ENCODE measurements at places on chromosomes 16 and 17.

DNA sequence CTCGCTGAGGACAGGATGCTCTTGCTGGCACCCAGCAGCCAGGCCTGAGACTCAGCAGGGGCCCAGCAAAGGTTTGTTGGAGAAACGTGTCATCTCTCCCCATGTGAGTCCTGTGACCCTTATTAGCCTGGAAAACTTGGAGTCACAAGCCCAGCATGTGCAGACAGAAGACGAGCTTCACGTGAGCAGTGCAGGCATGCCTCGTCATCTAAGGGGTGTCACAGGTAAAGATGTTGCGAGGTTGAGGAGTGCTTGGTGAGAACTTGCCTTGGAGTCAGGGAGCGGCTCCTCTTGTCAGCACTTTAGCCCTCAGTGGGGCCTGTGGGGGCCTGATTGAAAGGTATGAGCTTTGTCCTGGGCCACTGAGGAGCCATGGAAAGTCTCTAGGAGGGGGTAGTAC, 2.1 kb upstream of the CTRL start:
- no peak for DNase-seq
- H3K4me3 ChIP-seq, result peak overlapping the region; percentile 100
- H3K27ac ChIP-seq, result peak overlapping the region; percentile 100
- H3K36me3 ChIP-seq, result peaks cover 46% of the 10 kb centered on the region
- peaks cover 3% of the 10 kb centered on the region for H3K27me3 ChIP-seq

GRCh38 chr17:55822028-55822427, 71.2 kb downstream of the PCTP start:
- H3K4me3 ChIP-seq, result no peak overlapping the region
- DNase-seq, result no peak
- H3K27me3 ChIP-seq, result peaks cover 14% of the 10 kb centered on the region
- peaks cover 3% of the 10 kb centered on the region for H3K4me1 ChIP-seq
- peaks cover 1% of the 10 kb centered on the region for H3K36me3 ChIP-seq

GRCh38 chr17:42706732-42707131, 24.4 kb downstream of the CNTNAP1 start:
- no peak overlapping the region for H3K4me3 ChIP-seq
- no peak for DNase-seq
- peaks cover 33% of the 10 kb centered on the region for H3K4me1 ChIP-seq

DNA sequence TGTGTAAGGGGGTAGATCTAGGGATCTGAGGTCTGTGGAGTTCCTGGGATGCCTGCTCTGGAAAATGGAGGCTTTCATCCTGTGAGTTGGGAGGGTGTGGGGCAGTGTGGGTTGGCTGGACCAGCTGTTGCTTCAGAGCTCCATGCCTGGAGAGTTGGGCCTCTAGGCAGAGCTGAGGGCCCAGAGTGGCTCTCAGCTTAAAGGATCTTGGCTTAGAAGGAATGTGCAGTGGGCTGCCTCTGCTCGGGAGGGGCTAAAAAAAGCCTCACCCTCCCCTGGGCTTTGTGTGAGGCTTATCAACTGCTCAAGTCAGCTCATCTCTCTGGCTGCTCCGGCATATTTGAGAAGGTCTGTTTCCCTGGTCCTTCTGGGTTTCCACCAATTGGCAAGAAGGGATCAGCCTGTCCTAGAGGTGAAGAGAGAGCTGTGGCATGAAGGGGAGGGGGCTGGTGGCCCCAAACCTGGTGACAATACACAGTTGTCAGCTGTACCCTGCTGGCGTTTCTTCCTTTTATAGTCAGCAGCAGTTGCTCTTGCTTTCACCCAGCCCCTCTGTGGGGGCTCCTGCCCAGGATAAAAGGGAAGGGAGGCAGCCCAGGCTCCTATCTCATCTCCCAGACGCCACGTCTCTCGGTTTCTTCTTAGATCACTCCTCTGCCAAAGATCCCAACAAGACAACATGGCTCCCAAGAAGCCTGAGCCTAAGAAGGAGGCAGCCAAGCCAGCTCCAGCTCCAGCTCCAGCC, at the start of gene MYL4:
TSS of gene MYL4 (plus strand) at position 605 of the 745 bp plus-strand sequence. CDS start at position 680, 75 bp downstream.
- H3K27ac ChIP-seq, result no peak within 1 kb of the TSS
- no peak for DNase-seq
- H3K36me3 ChIP-seq, result no peaks in the 10 kb centered on the region
- H3K4me3 ChIP-seq, result no peak within 1 kb of the TSS
- no peaks in the 10 kb centered on the region for H3K27me3 ChIP-seq

DNA sequence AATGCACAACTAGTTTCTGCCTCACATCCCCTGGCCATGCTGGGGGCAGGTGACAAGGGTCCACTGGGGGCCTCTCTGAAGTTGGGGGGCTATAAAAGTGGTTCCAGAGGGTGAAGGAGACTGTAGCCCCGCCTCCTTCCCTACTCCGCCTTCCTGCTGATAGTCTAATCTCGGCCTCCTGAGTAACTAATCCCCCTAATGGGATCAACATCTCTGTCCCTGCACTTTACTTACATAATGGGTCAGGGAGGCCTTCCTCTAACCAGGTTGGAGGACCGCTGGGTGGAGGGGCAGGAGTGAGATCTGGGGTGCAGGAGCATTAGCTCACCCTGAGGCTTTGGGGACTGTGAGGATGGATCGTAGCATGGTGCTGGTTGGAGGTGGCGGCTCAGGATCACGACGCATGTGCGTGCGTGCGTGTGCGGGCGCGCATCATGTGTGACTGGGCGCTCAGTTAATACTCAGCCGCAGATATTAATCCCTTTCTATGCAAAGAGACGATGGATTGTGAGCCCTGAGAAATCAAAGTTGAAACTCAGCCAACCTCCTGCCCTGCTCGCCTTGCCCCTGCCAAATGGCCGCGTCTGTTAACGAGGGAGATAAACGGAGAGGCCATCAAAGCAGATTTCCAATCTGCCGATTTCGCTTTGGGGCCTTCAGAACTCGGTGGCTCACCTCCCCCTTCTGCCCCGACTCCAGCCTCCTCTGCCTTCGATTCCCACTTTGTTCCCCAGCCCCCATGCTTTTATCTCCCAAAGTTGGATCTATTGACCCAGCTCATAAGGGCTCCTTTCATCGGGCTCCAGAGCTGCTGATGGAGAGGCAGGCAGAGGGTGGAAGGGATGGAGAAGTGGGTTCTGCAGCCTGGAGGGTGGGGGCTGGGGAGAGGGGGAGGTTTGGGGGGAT, 107.3 kb downstream of the SDK2 start:
- no peak overlapping the region for H3K4me3 ChIP-seq
- no peaks in the 10 kb centered on the region for H3K36me3 ChIP-seq
- no peak for DNase-seq
- no peaks in the 10 kb centered on the region for H3K27me3 ChIP-seq

DNA sequence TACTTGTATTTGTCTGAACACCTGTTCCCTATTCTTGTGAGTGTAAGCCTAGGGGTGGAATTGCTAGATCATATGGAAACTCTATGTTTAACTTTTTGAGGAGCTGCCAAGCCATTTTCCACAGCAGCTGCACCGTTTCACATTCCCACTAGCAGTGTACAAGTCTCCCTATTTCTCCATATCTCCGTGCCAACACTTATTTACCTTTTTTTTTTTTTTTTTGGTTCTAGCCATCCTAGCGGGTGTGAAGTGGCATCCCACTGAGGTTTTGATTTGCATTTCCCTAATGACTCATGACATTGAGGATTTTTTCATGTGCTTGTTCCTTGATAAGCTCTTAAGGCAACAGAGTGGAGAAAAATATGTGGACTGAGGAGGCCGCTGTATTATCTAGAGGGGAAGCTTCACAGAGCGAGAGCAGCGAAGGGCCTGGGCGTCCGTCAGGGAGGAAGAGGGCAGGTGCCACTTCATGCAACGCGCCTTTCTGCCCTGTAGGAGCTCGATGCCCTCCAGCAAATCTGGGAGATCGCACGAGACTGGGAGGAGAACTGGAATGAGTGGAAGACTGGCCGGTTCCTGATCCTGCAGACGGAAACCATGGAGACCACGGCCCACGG, 50.0 kb downstream of the DNAH2 start:
- DNase-seq, result no peak
- no peaks in the 10 kb centered on the region for H3K4me1 ChIP-seq
- H3K36me3 ChIP-seq, result no peaks in the 10 kb centered on the region
- no peak overlapping the region for H3K4me3 ChIP-seq
- no peak overlapping the region for H3K27ac ChIP-seq

GRCh38 chr17:57396511-57396921, 140.2 kb downstream of the MSI2 start:
- no peak for DNase-seq
- no peaks in the 10 kb centered on the region for H3K27me3 ChIP-seq
- H3K4me1 ChIP-seq, result peaks cover 12% of the 10 kb centered on the region
- peaks cover 28% of the 10 kb centered on the region for H3K36me3 ChIP-seq

GRCh38 chr16:57115168-57115513, 22.8 kb downstream of the CPNE2 start:
- no peaks in the 10 kb centered on the region for H3K27me3 ChIP-seq
- peaks cover 5% of the 10 kb centered on the region for H3K4me1 ChIP-seq
- H3K36me3 ChIP-seq, result no peaks in the 10 kb centered on the region
- H3K27ac ChIP-seq, result no peak overlapping the region
- no peak overlapping the region for H3K4me3 ChIP-seq
- DNase-seq, result no peak

DNA sequence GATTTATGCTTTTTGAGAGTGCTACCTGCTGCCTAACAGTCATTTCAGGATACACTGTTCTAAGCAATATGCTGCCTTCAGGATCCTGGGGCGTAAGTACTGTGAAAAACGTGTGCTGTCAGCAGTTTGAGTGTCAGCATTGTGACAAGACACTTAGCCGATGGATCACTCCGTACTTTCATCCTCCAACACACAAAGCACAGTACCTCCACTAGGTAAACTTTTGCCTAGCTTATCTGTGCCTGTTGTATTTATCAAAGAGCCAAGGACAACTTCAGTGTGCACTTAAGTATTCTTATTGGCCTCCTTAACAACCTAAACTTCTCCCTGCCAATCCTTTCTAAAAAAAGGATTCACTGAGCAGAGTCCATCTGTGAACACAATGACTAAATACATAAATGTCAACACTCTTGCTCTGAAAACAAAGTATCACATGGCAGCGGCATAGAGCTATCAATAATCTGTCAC, 33.8 kb upstream of the PHLPP2 start:
- H3K4me3 ChIP-seq, result no peak overlapping the region
- peaks cover 10% of the 10 kb centered on the region for H3K4me1 ChIP-seq
- H3K27ac ChIP-seq, result no peak overlapping the region
- no peak for DNase-seq
- peaks cover 12% of the 10 kb centered on the region for H3K36me3 ChIP-seq
